IPS-NIHi11 (cell line): ENCODE measurements at places on chromosomes 2 and 18.
A peak's percentile ranks its signal among the peaks of the same experiment; 100 is the strongest.

DNA sequence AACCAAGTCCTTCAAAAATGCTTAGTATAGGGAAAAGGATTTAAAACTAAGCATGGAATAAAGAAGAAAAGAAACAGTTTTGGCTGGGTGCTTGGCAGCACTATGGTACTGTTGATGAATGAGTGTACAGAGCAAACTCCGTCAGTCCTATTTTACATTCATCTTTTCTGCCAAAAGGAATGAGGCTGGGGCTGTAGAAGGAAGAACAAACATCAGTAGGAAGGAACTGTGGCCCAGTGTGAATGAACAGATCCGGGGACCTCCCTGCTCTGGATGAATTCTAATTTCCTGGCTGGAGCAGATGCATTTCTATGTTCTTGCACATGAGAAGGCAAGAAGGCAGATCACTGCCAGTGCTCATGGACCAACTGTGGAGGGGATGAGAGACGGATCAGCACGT is 474.0 kb upstream of the MEIS1 start:
- no peak for DNase-seq

DNA sequence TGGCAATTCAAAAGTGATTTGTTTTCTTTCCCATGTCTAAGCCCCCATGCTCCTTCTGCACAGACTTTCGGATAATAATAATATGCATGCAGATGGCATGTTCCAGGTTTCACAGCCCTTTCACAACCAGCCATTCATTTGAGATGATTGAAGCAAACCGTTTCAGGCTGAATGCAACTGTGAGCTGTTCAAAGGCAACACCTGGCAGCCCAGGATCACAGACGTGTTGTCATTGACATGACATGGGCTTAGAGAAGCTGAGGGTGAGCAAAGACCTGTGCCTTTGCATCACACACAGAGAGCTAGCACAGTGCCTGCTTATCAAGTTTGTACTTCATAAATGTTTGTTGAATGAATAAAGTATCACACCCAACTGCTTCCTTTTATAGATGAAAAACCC is 12.4 kb upstream of the ERMN start:
- no peak for DNase-seq

DNA sequence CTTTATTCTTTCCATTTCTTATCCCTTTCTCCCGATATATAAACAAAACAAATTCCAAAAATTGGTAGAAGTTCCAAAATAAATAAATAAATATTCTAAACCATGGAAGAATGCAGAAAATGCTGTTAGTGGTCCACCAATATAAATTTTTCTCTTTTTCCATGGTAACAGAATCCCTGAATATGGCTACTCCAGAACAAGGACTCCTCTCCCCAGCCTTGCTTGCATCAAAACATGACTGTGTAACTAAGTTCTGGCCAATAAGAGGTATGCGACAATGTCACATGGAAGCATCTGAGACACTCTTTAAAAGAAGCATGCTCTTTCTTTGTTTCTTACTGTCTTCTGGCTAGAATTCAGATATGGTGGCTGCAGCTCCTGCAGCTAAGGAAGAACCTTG is 325.1 kb upstream of the TANK start:
- DNase-seq: no peak

DNA sequence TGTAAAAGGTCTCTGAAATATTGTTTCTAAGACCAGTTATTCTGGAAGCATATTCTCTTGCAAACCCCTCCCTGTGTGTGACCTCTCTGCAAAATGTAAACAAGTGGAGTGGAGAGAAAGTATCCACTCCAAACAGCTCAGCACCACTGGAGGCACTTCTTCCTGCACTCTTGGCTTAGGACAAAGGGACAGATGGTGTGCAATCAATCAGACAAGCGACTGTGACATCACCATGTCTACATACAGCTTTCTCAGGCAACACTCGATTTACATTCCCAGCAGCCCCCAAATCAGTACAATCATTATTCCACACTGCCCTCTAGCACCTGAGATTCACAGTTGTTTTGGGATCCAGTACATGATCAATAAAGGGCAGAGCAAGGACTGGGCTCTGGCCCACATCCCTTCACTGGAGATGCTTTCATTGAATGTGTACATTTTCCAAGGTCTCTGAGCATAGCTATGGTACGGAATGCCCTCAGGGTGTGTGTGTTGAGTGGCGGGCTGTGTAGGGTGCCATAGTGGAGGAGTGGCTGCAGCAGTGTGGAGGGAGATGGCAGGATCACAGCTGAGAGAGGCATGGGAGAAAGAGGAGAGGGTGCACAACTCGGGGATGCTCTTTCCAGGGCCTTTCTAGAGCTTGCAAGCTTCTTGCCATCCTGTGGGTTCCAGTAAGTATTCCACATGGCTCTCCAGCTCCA is 311.8 kb upstream of the ST6GAL2 start:
- DNase-seq: no peak

- no peak for DNase-seq
Observed at GRCh38 chr2:10924441-10924840, 12.7 kb downstream of the KCNF1 start.

GRCh38 chr2:55231546-55232083 is 478 bp downstream of the CLHC1 start:
- DNase-seq: peak; percentile 47

DNA sequence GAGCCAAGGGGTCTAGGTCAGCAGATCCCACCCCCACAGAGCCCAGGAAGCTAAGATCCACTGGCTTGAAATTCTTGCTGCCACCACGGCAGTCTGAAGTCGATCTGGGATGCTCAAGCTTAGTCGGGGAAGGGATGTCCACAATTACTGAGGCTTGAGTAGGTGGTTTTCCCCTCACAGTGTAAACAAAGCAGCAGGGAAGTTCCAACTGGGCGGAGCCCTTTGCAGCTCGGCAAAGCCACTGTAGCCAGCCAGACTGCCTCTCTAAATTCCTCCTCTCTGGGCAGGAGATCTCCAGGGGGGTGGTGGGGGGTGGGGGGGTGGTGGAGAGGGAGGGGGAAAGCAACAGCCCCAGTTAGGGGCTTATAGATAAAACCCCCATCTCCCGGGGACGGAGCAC is 419.5 kb downstream of the NUP35 start:
- peak; percentile 13 for DNase-seq

GRCh38 chr2:50343150-50343830 is 688.6 kb downstream of the NRXN1 start:
- DNase-seq: no peak

DNA sequence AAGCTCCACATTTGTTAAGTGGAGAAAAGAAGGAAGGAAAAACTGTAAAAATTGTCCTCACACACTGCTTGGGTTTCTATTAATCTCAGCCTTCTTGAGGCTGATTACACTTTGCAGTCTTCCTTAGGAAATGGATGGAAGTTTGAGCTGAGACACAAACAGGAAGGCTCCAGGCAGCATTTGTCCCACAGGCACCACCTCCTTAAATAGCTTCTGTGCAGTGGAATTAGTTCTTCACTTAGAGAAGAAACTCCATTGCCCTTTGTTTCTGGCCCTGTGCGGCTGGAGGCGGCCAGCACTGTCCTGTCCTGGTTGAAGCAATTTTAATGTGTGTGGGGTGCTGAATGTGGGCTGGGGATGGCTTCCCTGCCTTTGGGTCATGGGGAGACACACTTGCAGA is 44.3 kb downstream of the ARHGAP28 start:
- no peak for DNase-seq

DNA sequence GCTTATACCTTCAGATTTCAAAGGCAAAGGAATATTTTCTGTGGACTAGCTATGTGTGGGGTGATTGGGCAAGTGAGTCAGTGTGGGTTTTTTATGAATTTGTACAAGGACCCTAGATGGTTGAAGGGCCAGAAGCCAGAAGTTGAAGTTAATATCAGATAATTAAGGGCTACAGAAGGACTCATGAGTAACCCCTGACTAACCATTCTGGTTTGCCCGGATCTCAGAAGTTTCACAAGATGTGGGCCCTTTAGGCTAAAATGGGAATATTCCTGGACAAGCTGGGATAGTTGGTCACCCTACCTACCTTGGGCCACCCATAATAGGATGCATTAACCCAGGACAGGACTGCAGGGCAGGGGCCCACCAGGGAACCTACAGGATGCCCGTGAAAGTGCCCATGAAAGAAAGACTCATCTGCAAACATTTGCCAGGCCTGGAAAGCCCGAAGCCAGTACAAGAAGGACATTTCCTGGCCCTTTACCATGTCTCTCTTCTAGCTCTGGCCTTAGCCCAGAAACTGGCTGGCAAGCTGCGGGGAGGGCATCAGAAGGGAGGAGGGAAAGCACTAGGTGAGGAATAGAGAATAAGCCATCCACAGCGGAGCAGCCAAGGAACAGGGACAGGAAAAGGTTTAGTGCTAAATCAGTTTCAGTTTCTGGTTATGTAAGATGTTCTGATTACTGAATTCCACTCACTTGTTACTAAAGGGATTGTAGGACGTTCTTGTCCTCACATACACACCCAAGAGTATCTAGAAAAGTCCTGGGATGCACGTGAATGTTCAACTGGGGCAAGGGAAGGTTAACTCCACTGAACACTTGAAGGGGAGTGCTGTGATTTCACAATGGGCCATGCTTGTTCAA is 33.6 kb downstream of the GCG start:
- no peak for DNase-seq

DNA sequence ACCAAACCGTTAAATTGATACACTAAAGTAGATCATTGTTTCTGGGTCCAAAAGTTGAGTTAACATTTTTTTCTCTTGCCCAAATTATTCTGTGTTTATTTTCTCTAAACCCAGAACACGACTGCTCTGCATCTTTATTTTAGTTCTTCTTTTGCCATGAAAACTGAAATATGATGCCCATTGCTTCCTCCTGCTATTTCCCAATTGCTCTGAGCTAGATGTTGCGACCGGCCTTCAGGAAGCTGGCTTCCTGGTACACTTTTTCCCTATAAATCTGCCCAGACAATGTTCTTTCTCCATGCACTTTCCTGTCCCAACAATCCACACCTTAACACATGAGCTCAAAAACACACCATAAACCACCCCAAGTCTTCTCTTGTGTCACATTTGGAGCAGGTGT is 501.4 kb downstream of the FBXO15 start:
- DNase-seq: no peak

DNA sequence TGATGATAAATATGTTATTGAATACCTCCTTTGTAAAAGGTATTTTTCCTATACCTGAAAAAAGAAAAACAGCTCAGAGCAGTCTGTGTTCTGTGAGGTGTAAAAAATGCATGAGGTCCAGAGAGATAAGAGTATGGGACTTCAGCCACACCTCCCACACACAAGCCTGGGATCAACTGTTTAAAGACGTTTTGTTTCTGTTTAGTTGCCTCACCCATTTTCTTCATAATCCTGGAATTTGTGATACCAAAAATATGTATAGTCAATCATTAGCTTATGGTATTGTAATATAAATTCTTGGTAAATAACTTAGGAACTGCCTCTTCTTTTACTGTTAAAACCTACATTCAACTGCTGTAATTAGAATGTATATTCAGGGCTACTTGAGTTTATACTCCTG is 1322.9 kb upstream of the TMEFF2 start:
- no peak for DNase-seq

GRCh38 chr2:168035458-168035857 is 211.9 kb downstream of the STK39 start:
- DNase-seq: no peak

DNA sequence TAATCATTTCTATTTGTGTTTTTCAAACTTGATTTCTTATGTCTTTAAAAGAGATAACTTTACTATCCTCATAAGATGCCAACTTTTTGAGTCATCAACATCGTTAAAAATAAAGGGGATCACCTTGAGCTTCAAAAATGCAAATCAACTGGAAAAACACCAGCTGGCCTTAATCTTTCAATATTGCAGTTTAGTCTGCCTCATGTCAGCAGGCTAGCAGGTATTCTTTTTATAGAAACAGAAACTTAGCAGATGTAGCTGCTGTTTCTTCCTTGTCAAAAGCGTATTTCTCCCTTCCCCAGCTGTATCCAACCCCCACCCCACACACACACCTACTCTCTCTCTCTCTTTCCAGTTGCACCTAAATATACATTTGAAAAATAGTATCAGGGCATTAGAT is 154.1 kb upstream of the ZNF804A start:
- no peak for DNase-seq

DNA sequence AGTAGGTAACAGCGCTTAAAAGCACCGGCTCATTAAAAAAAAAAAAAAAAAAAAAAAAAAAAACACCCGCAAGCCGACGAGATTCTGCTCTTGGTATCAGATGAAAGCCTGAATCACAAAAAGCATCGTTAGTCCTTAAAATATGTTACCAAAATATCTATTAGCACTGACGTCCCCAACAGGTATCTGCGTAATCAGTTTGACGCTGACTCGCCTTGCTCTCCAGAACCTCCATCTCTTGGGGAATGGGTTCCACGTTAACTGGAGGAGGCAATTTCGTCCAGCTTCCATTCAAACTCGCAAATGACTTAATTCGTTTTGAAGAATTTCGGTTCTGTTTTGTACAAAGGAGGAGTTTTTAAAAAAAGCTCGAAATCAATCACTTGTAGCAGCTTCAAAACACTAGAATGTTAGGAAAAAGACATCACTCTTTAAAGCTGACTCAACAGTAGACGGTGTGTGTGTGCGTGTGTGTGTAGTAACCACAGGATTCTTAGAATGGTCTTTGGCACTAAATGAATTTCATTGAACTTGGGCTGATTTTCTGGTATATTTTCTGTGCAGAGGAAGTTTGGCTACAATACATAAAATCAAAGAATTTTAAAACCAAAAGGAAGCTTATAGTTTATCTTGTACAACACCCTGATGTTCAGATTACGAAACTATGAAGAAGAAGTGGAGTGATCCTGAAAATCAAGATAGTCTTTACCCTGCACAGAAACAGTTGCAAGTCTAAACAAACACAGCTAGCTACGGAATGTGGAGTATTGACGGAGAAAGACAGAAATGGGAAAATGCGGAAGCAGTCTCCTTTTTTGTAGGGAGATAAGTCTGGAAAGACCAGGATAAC is 1.1 kb upstream of the PGAP1 start:
- DNase-seq: peak; percentile 26

DNA sequence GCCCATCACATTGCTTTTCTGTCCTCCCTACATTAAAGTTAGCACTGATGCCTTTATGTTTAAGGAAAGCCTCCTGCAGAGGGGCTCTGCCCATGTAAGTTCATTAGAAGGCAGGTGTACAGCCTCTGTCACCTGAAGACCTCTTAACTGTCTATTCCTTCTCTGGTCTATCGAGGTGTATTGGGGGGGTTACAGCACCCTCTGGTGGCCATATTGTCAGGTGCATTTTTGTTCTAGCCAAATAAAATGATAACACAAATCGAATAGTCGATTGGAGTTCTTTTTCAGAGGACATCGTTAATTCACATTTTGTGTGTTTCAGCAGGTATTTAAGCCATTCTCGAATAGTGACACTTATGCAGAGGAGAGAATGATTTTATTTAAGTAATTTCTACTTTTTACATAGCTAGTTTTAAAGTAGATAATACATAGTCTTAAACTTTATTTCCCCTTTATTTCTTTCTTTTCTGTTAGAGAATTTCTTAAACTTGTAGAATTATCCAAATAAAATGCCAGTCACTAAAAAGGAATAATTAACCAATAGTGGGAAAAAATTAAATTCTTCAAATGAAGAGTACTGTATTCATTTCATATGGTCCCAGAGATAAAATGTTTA is 136.8 kb downstream of the NEDD4L start:
- peak; percentile 70 for DNase-seq

DNA sequence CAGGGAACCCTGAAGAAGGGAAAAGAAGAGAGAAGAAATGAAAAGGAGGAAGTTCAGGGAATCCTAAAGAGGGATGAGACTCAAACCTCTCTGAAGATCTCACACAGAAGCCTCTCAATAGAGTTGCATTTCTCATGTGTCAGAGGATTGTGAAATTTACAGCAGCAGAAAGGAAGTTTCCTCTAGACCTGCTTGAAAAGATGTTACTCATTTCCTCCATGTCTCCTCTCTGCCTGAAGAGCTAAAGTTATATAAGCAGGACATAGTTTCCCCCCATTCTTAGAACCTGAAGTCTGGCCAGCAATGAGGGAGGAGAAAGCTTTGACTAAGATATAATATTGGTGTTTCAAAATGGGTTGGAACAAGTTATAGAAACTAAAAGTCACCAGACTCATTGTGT is 1155.6 kb downstream of the LRP1B start:
- no peak for DNase-seq
